Psoas muscle (tissue), 8 donors: ENCODE measurements at places on chromosomes 16 and 17. TPM values are rescaled to one million over a fixed set of nuclear protein-coding genes. Genes with fewer than 3 reads are reported as not detected.

The ARHGDIG gene
- polyA plus RNA-seq = 0.12 TPM

The TPSG1 gene
- not detected for polyA plus RNA-seq

The CTRL gene
- polyA plus RNA-seq = 1.1 TPM

The CMTM2 gene
- polyA plus RNA-seq = not detected

The HES7 gene
- polyA plus RNA-seq = not detected

The CCL1 gene
- not detected for polyA plus RNA-seq

The ZNRF1 gene
- polyA plus RNA-seq = 6.7 TPM

The TMC8 gene
- 0.79 TPM for polyA plus RNA-seq

The TBC1D3L gene
- polyA plus RNA-seq = 6.0 TPM

The CA7 gene
- polyA plus RNA-seq = not detected

The VPS9D1 gene
- polyA plus RNA-seq = 5.2 TPM
